ENCODE measurements at places on chromosomes 7 and 10.

DNA sequence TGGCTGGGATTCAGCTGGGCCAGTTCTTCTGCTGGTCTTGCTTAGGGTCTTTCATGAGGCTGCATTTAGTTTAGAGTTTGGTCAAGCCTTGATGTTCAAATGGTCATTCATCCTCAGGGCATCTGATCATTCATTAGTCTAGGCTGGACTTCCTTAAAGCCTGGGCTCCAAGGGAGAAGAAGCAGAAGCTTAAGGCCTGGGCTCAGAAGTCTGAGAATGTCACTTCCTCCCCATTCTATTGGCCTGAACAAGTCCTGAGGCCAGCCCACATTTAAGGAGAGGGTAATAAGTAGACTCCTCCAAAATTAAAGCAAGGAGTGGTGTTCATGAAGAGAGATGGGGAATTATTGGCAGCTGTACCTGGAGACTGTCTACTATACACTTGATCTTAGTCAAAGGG, 193.2 kb upstream of the HABP2 start:
- no peak for DNase-seq

- no peak for DNase-seq
Measured at GRCh38 chr10:28640551-28640950, 36.8 kb upstream of the BAMBI start.

GRCh38 chr10:86355571-86356038, 11.0 kb downstream of the GRID1 start:
- no peak for DNase-seq

DNA sequence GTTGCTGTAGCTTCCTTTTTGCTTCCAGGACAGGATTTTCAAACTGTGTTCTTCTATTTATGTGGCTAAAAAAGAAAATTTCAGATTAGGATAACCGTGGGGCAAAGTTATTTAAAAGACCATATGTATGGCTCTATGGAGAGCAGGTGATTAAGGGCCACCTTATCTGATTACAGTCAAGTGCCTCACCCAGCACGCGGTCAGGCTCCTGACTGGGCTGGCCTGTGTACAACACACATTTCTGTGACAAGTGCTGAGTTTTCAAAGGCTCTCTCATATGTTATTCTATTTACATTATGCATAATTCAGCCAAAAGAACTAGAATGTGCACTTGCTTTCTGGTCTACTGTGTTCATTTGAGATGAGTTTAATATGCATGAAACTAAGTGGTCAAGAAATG, 547.4 kb downstream of the PHTF2 start:
- no peak for DNase-seq

GRCh38 chr10:79283616-79284015, 63.7 kb upstream of the PPIF start:
- DNase-seq: no peak

DNA sequence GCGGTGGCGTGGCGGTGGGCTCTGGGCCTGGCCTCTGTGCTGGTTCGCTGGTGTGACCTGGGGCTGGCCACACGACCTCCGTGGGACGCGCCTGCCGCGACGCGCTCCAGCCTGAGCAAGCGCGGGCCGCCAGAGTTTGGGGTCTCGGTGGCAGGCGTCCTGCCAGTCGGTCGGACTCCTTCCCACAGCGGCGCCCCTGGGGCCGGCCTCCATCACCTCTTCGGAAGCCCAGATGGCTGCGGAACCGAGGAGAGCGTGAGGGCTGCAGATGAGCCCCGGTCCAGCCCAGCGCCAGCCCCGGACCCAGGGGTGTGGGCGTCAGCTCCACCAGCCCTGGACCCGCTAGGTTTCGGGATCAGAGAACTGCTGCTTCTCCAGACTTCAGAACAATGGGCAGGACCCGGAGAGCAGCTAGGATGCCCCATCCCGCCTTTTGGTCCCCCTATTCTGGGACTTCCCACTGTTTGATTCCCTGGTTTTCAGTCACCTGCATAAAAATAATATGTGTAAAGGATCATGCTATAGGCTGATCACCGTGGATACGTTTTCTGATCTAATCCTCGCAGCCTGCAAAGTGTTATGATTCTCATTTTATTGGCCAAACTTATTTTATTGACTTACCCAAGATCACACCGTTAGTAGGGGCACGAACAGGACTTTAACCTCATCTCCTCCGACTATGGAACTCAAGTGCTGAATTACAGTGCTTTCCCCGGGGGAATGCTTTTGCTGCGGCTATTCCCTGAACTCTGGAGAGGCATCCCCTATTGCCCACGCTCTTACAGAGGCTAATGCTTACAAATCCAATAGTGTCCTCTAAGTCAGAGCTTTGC, 2.8 kb downstream of the CYP26C1 start:
- no peak for DNase-seq

GRCh38 chr7:130009848-130010688, 41.1 kb downstream of the ZC3HC1 start:
- peak; percentile 92 for DNase-seq

- no peak for DNase-seq
Measured at GRCh38 chr7:12398186-12398585, 5.5 kb downstream of the VWDE start.

- DNase-seq: no peak
Measured at GRCh38 chr10:87875929-87876571, 12.6 kb downstream of the PTEN start.

DNA sequence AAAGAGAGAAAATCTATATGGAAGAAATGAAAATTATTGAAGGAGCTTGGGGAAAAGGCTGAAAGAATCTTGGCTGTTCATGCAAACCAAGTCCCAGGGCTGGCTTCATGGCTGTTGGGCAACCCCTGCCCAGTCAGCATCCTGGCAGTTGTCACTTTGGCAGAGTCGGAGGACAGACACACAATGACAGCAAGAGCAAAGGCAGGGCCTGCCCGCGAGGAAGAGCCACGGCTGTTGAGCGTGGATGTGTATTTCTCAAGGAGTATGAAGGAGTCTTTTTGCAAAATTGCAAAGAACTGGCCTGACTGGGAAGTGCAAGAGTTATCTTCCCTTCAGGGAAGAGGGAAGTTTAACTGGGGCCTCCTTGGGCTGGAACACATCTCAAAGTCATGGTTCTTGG, 11.7 kb downstream of the PTPRE start:
- DNase-seq: no peak

GRCh38 chr7:29277436-29278215, 83.1 kb downstream of the CHN2 start:
- no peak for DNase-seq

GRCh38 chr10:94878649-94879048, 59.8 kb upstream of the CYP2C9 start:
- DNase-seq: no peak

GRCh38 chr7:79984210-79984609, 150.4 kb upstream of the GNAI1 start:
- peak; percentile 24 for DNase-seq

DNA sequence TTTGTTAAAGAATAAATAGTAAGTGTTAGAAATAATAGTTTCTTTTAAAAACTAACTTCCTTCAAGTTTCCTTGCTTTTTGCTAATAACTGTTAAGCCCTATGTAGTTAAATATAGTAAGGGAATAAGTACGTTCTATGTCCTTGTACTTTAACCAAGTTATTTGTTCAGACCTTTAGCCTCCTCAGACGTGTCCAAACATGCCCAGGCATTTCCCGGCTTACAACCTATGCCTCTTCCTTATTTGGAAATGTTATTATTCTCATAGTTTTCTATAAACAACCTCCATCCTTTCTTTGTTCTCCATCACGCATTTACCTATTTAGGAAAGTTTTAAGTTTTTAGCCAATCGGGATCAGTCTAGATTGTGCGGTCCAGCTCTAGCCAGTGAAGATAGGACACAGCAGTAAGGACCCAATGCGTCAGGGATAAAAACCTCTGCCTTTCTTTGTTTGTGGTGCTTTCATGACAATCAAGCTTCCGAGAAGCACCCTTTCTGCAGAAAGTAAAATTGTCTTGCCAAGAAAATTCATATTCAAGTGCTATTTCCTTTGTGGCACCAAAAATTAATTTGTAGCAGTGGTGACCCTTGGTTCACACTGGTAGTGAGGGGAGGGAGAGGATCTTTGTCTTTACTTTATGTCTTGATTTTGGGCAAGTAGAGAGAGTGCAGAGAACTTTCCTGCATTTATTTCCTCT, 851.3 kb upstream of the POM121L12 start:
- DNase-seq: no peak

DNA sequence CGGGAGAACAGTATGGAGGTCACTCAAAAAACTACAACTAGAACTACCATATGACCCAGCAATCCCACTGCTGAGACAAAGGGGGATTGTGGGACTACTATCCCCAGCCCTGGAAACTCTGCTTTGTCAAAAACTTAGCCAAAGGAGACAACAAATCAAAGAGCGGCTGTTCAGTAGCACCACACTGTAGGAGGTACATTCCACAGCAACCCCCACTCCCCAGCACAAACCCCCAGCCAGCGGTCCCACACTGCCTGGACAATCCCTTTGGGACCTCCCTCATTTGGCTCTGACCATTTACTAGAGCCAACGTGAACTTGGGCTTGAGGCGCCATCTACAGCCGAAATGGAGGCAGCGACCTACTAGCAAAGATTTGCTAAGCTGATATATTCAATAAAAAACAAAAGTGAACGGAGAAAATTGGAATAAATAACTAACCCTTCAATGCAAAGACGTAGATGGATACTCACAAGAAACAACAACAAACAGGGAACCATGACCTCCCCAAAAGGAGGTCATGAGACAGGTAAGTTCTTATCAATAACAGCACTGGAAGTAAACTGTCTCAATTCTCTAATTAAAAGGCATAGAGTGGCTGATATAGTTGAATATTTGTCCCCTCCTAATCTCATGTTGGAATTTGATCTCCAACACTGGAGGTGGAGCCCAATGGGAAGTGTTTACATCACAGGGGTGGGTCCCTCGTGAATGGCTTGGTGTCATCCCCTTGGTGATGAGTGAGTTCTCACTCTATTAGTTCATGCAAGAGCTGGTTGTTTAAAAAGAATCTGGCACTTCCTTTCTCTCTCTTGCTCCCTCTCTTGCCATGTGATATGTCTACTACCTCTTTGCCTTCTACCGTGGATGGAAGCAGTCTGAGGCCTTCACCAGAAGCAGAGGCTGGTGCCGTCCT, 119.0 kb upstream of the KCNMA1 start:
- peak; percentile 77 for DNase-seq

- no peak for DNase-seq
Measured at GRCh38 chr7:37109843-37110242, 338.8 kb downstream of the ELMO1 start.

- DNase-seq: peak; percentile 56
Measured at GRCh38 chr10:60206735-60207134, 182.9 kb downstream of the ANK3 start.

DNA sequence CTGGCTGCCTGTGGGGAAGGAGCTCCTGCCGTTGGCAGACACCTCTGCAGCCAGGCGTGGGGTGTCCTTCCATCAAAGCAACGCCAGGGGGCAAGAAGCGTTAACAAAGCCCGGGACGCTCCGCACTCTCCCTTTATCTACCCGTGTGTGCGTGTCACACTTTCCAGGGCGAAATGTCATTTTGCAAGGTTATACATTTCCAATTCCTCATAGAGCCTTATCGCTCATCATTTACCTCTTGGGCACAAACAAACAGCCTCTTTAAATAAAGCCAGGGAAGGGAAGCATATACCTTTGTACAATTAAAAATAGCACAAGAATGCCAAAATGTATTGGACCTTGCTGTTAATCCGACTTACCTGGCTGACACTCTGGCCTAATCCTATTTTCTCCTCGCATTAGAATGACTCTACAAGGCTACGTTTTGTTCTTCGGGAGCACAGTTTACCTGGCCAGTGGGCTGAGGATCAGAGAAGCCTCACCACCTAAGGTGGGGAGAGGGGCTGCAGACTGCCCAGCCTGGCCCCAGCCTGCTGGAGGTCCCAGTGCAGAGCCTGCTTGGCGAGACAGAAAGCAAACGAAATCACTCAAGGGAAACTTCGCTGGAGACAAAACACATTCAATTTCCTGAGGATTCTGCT, 77.6 kb upstream of the EN2 start:
- DNase-seq: peak; percentile 50

GRCh38 chr7:74043523-74043951, 15.6 kb downstream of the ELN start:
- DNase-seq: no peak

GRCh38 chr10:34176351-34176750, 638.7 kb downstream of the PARD3 start:
- DNase-seq: no peak

- DNase-seq: no peak
Measured at GRCh38 chr7:51455948-51456347, 139.3 kb upstream of the COBL start.

DNA sequence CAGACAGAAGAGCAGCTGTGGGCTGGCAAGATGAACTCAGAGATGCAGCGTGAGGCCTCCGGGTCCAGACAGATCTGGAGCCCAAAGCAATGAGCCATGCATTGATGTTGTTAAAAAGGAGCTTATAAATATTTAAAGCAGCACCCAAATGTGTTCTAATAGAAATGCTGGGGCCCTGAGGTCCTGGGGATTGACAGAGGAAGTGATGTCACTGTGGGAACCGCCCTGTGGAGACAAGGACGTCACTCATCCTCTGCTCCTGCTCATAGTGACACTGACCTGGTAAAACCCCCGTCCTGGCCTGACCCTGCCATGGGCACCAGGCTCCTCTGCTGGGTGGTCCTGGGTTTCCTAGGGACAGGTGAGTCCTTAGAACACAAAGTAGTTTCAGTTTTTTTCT, 197.0 kb upstream of the PRSS58 start:
- no peak for DNase-seq

GRCh38 chr7:158461824-158462223, 125.8 kb downstream of the PTPRN2 start:
- DNase-seq: no peak

DNA sequence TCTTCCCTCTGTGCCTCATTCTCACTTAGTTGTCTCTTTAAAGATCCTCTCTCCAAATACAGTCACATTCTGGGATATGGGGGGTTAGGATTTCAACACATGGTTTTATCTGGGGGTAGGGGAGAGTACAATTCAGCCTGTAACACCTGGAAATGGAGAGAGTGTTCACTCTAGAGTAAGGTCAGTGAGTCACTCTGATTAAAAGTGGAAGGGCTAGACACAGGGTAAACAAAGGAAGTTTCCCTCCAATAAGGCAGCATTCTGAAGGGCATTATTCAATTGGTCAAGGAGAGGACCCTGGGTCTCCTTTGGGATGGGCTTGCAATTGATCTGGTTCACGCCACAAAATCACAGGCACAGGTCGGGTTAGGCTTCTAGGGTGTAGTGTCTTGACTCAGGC, 232.8 kb upstream of the NPSR1 start:
- no peak for DNase-seq

DNA sequence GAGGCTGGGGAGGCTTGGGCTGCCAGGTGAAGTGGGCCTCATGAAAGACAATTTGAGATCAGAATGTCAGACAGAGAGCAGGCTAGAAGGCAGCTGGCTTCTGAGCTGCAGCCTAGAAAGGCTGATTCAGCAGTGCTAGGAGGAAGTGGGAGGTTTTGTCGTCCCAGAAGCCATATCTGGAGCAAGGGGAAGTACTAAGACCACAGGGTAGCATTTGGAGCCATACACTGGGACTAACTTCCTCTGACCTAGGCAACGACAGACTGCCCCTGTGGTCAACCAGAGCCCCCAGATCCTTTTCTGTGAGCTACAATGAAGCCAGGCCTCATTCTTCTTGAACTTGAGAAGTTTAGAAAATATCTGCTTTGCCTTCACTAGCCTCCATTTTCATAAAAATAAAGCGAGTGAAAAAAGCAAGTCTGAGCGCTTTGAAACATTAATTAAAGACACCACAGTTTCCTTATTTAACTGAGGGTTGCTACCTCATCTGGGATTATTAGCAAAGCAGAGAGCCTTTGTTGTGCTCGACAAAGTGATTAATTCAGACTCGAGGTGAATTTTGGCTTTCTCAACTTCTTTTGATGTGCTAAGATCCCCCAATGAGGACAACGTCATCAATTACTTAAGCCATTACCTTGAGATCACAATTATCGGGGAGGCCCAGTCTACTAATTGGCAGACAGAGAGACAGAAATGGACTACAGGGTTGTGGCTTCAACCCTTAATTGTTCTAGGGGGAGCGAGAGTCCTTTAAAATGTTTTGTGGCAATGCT, 26.6 kb downstream of the TBXAS1 start:
- no peak for DNase-seq

Data from foreskin fibroblast (primary cell).